ENCODE measurements at places on chromosomes 12 and 14.

DNA sequence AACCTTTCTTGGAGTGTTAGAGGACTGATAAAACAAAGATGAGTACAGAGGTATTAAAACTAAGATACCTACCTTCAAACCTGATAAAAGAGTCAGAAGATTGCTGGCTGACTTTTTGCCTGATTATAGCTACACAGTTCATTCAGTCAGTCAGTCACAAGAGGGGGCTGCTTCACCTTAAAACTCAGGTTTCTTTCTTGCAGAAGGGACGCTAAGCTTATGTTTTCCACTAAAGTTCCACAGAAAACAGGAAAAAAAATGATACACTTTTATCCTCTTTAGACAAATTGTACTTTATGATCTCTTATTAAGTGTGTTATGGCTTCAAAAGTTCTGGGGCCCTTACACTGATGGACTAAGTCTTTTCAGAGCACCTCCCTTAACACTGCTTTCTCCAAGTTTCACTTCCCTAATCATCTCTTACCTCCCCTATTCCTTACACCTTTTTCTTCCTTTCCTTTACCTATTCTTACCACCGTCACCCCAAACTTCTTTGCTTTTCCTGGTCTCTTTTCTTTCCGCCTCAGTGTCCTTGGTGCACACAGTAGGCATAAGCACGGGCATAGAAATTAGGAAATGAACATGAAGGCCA, 448.7 kb upstream of the OR4E1 start:
- peak; percentile 72 for DNase-seq

DNA sequence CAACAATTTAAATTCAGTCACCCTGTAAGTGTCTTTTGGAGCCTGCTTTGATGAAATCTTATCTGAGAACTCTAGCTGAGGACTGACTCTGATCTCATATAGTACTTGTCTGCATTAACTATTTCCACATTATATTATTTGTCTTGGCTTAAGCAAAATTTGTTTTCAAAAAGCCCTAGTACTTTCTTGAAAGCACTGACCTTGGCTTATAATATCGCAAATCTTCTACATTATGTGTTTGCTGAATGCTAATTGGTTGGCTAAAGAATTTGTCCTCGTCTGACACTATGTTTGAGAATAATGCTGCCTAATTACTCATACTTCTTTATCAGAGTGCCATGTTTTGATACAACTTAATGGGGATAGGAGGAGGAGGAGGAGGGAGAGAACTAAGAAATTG, 46.9 kb upstream of the FLRT2 start:
- DNase-seq: no peak

GRCh38 chr14:60650373-60650961, 1.2 kb upstream of the SIX1 start:
- DNase-seq: no peak

DNA sequence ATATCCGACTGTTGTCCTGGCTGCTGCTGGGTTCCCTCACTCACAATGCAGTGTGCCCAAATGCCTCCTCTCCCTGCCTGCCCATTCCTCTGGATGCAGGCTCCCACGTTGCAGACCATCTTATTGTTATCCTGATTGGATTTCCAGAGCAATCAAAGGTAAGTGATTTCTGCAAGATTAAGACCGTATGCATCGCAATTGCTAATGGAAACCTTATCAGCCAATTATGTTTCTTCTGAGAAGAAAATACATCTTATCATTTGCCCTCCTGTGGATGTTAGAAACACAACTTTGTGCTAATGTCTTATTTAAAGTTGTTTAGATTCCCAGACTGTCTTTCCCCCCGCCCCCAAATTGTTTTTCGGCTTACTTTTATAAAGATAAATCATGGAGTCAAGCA, 98.1 kb downstream of the PRIMA1 start:
- DNase-seq: peak; percentile 25

- no peak for DNase-seq
Measured at GRCh38 chr14:69204753-69205152, 13.5 kb downstream of the EXD2 start.

DNA sequence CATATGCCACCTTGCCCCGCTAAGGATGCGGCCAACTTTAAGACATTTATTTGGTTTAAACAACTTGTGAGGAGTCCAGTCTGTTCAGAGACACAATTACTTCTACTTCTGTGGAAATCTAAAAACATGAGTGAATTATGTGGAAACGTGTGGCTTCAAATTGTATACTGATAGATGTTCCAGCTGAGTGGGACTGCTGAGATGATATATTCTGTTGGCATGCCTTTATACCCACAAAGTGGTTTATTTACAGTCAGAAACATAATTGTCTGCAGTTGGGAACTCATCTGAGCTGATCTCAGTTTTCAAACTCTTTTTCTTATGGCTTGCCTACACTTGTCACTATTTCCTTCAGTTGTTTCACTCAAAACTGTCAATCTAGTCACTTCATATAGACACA, 67.8 kb downstream of the FLRT2 start:
- no peak for DNase-seq

GRCh38 chr12:99498756-99499155, 148.8 kb upstream of the GARIN6 start:
- no peak for DNase-seq

DNA sequence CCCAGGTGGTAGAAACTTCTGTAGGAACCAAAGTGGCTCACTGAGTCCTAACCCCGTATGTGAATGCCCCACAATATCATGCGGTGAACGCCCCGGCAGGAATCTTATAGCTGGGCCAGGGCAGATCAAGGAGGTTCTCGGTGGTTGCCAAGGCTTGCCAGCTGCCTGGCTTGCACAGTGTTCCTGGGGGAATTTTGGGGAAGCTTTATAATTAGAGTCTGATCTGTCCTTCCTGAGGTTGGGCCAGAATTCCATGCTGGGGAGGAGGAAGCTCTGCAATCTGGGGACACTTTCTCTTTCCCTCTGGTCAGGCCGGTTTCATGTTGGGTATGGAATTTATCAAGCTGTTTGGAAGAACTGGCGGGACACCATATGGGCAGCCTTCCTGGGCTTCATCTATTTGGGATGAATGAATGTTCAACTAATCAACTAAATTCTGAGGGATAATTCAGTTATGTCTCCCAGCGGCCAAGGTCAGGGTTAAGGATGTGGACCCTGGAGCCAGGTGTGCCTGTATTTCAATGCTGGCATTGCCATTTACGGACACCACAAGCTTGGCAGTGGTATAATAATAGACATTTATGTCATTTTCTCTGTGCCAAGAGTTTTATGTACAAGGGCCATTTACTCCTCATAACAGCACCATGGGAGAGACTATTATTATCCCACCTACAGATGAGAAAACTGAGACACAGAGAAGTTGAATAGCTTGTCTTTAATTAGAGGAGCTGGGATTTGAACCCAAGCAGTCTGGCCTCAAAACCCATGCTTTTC, 54.3 kb downstream of the SVOP start:
- no peak for DNase-seq

DNA sequence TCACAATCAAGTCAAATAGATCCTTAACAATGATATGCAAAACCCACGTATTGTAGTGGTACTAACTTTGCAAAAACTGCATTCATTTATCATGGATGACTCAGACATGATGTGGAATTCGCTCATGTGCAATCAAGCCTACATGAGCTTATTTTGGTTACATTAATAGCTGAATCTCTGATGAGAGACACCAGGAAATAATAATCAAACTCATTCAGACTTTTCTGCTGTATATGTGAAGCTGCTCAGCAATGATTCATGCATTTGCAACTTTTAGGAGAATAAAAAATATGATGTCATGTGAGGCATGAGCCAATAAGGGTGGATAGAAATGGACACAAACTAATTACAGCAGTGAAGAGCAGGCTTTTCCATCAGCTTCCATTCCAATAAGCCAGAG, 1075.8 kb upstream of the TMEM132C start:
- DNase-seq: no peak

- DNase-seq: no peak
Measured at GRCh38 chr12:19186722-19187661, 57.5 kb downstream of the PLEKHA5 start.

- DNase-seq: peak; percentile 91
Measured at GRCh38 chr14:39229222-39229543, 4.5 kb upstream of the MIA2 start.

DNA sequence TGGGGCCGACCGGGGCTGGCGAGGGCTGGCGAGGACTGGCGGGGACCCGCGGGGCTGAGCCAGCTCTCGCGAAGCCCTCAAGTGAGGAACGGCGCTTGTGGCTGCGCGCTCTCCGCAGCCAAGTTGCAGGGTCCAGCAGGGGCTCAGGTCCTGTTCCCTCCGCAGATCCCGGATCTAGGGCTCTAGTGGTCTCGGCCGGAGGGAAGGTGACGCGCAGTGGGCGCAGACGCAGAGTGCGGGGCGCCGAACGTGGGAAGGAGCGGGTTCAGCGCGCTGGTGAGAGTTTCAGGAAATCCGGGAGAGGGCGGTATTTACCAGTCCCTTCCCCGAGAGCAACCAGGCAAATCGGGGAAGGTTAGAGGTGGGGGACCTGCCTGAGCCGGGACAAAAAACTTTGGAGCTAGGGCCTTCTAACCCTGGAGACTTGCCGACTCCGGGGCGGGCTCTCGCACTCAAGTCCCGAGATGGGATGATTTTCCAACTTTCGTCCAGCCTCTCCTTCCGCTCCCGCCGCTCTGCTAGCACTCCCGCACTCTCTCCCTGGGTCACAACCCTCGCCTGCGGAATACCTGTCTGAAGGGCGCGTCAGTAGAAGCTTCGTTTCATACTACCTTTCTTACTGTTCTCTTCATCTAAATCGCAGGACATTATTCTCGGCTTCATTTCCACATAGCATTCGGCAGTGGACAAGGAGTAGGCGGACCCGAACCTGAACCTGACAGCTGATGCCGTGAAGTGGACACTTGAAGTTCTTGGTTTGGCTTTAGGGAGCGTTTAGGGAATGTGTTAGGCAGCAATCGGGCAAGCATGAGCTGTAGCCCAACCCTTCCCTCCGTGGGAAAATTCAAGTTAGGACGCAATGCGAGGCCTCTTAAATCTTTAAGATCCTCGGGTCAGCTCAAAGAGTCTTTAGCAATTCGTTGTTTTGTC, 13.6 kb upstream of the PAX9 start:
- no peak for DNase-seq

GRCh38 chr14:99475179-99475578, 5.5 kb downstream of the SETD3 start:
- DNase-seq: no peak

GRCh38 chr12:118521036-118521370, 144.6 kb downstream of the SUDS3 start:
- no peak for DNase-seq

- no peak for DNase-seq
Measured at GRCh38 chr14:60253649-60254048, 4.6 kb downstream of the PPM1A start.

DNA sequence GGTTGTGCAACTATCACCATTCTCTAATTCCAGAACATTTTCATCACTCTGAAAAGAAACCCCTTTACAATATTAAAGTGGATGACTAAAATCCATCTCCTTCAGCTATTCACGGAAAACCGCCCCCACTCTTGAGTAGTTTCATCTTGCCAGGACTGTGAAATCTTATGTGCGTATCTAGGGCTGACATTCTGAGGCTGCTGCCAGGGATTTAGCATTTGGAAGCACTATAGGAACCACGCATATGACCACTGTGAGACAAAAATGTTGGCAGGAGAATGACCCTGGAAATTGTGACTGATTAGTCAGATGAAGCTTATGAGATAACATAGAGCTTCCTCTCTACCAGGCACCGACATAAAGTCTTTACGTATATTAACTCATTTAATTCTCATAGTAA, 305.2 kb upstream of the PDE3A start:
- DNase-seq: no peak

DNA sequence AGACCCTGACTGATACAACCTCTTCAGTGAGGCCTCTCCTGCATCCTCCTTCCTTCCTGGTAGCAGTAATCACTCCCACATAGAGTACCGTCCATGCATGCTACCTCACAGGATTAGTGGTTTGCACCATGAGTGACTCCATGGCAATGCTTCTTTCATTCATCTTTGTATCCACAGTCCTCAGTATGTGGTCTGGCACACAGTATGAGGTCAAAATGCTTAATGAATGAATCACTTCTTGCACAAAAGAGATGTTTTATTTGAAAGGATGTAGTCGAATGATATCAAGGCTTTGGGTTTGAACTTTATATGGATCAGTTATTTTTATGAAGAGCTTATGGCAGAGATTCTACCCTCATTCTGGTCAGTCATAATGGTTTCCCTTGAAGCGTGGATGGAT, 42.2 kb downstream of the KCNA5 start:
- no peak for DNase-seq

- no peak for DNase-seq
Measured at GRCh38 chr12:7571257-7571656, 67.7 kb upstream of the CD163 start.

GRCh38 chr12:42686514-42687172, 97.1 kb upstream of the PRICKLE1 start:
- no peak for DNase-seq

GRCh38 chr12:83153177-83153576, 466.5 kb downstream of the TMTC2 start:
- no peak for DNase-seq

- DNase-seq: no peak
Measured at GRCh38 chr12:65878540-65878939, 54.3 kb downstream of the HMGA2 start.

DNA sequence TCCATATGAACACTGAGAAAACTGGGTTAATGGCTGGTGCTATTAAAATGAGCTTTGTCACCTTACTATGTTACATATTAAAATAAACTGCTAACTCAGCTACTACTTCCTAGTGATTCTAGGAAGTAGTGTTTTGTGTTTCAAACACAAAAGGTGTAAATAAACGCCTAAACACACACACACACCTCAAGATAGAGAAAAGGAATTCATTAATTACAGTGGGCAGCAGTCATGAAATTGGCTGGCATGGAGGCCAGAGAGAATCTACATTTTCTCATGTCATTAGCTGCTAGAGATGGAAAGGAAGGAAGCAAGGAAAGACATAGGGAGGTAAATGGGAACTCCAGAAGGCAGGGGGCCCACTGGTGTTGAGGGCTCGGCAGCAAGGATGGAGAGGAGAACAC, 787 bp upstream of the PRMT5 start:
- DNase-seq: no peak

- no peak for DNase-seq
Measured at GRCh38 chr14:84181072-84181471, 1348.9 kb upstream of the FLRT2 start.

DNA sequence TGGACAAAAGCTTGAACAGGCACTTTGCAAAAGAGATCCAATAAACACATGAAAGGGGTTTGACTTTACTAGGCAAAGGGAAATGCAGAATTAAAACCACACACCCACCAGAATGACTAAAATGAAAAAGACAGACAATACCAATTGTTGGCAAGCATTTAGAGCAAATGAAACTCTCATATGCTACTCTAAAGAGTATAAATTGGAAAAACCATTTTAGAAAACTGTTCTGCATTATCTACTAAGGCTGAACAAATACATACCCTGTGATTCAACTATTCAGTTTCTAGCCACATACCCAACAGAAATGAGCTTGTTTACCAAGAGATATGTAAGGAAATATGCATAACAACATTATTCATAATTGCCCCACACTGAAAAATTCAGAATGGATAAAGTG, 8.5 kb upstream of the IL22 start:
- DNase-seq: no peak

DNA sequence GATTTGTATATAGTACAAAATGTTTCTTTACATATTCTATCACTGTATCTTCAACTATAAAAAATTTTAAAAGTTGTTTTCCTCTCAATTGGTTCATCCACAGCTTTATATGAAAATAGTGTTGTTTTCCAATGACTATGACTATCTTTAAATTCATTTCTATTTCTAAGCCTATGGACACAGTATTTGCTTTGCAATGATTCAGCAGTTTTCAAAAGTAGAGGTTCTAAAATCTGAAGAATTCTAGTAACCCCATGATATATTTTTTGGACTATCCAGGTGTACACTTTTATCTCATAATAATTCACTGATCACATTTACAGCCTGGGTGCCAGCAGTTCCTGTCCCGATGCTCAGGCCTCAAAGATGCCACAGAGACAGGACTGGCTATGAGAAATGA, 118.4 kb upstream of the PTPRR start:
- no peak for DNase-seq

Measured in activated CD4-positive, alpha-beta T cell treated with anti-CD3 and anti-CD28 coated beads, Interleukin-2, amount 10 ng/mL, durations not matched to agents 24 days and 14 days (primary cell).